ENCODE measurements at places on chromosomes 3 and 15.

DNA sequence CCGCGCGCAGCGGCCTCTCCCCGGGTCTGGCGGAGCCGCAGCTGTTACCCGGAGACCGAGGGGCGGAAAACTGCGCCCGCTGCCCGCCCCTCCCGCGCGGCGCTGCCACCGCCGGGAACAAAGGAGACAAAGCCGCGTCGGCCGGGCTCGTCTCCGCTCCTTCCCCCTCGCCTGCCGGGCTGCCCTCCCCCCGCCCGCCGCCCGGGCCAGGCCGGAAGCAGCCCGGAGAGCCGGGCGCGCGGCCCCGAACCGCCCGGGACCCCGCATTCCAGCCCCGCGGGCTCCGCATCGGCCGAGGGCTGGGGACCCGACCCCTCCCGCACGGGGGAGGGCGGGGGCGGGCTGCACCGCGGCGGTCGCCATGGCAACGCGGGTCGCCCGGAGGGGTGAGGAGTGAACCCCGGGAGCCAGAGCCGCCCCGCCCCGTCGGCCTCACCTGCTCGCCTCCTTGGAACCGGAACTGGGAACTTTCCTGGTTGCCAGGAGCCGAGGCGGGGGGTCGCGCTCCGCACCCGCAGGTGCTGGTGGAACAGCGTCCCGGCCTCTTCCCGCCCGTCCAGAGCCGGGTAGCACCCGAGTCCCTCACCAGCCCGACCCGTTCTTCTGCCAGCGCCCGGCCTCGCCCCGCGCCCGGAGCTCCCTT, 448 bp downstream of the PLXNB1 start:
- DNase-seq: peak; percentile 74

- DNase-seq: no peak
These were observed 465.2 kb upstream of the TGFBR2 start for GRCh38 chr3:30141178-30141581.

DNA sequence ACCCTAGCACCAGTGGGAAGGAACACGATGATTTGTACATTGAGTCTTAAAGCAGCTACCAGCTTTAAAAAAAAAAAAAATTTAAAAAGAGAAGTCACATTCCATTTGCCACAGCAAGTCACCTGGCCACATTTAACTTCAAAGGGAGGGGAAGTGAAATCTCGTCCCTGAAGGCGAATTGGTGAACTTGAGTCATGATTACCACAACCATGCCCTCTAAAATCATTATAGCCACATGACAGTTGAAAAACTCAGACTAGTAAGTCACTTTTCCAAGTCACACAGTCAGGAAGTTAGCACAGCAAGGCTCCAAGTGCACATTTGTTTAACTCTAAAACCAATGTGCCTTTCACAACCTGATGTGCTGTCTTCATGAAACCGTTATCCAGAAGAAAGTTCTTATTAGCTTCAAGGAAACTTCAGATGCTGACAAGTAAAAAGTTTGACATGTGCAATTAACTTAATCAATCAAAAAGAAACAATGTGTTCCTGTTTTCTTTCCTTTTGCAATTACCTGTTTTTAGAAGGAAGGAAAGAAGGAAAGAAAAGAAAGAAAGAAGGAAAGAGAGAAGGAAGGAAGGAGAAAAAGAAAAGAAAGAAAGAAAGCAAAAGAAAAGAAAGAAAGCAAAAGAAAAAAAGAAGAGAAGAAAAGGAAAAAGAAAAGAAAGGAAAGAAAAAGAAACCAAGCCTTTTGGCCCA, 8.3 kb upstream of the THSD4 start:
- DNase-seq: no peak

DNA sequence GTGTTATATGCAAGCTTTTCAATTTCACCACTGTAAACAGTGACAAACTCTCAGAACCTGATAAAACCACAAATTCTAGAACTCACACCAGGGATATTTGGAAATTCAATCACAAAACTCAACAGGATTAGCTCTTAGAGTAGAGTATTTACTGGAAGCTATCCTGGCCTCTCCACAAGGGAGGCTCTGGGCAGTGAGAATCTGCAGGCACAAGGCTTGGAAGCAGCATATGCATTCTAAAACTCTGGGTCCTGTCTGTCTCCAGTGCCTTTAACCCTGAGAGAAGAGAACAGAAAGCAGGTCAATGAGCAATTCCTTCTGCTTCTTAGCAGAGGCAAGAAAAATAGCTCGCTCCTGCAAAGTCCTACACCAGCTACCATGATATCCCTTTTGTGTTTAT, 23.4 kb downstream of the PLSCR4 start:
- DNase-seq: no peak

- DNase-seq: no peak
These were observed 6.8 kb downstream of the ANXA2 start for GRCh38 chr15:60390871-60391501.

All from NCI-H1105 (cell line).